Activated CD8-positive, alpha-beta memory T cell treated with anti-CD3 and anti-CD28 coated beads, Interleukin-2, amount 10 ng/mL, durations not matched to agents 7 days and 5 days (primary cell): ENCODE measurements at places on chromosomes 6 and 20. TPM values are rescaled to one million over a fixed set of nuclear protein-coding genes. Genes with fewer than 3 reads are reported as not detected.
A peak's percentile ranks its signal among the peaks of the same experiment; 100 is the strongest.

- H3K4me3 ChIP-seq = no peak overlapping the region
- no peak for DNase-seq
- H3K36me3 ChIP-seq = no peaks in the 10 kb centered on the region
- no peak overlapping the region for H3K27ac ChIP-seq
- no peaks in the 10 kb centered on the region for H3K27me3 ChIP-seq
These were observed 53.4 kb downstream of the BMP5 start for GRCh38 chr6:55822005-55822404.

DNA sequence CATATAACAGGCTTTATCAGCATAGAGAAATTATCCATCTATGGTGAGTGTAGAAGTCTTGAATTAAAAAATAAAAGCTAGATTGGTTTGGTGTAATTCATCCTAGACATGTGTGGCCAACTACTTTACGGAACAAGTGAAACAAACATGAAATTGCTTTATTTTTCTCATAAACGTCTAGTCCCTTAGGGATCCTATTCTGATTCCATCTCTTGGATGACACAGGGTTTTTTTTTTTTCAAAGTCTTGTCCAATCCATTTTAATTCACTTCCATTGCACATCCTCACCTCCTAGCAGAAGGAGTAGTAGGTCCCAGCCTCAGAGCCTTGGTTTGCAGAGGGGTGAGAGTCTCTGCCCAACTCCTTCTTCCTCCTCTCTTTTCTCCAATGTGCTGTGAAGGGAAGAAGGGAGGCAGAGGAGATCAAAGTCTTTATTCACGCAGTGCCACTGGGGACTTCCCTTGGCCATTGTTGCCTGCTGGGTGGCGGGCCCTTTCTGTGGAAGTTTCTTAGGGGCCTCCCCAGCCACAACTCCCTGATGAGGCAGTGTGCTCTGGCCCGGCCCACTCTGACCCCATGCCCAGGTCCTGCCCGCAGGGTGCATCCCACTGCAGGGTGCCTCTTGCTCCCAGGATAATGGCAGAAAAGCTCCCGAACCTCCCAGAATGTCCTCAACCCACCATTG lies 104.4 kb upstream of the SNX9 start:
- H3K4me1 ChIP-seq = no peaks in the 10 kb centered on the region
- no peaks in the 10 kb centered on the region for H3K36me3 ChIP-seq
- no peak for DNase-seq

DNA sequence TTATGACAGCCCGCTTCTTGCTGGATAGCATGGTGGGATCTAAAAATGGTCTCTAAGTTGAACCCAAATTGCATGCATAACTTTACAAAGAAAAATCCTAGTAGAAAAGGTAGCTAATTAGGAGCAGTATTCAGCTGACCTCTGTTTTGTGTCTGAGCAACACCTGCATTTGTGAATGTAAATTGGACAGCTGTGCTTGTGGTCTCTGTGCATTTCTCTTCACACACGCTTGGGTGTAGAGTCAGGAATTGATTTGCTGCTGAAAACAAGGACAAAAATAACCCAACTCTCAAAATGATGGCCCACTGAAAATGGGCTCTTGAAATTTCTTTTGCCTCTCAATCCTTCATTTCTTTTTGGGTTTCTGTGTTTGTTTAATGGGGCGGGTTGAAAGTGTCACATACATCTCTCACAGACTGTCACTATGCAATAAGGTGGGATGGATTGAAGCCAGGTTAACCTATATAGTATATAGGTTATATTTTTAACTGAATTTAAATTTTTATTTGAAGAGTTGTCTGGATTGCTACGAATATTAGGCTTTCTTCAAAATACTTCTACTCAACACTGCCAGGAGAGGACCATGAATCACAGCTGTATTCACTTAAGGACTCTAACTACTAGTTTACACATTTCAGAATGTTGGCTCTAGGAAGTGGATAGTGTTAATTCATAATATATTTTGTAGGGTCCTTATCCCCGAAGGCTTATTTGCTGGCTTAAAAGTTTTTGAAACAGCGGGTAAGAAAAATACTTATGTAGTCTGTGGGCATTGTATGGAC lies 46.5 kb downstream of the SOBP start:
- H3K27ac ChIP-seq = no peak overlapping the region
- peaks cover 3% of the 10 kb centered on the region for H3K4me1 ChIP-seq
- no peak overlapping the region for H3K4me3 ChIP-seq
- H3K36me3 ChIP-seq = no peaks in the 10 kb centered on the region
- peaks cover 16% of the 10 kb centered on the region for H3K27me3 ChIP-seq

- DNase-seq = peak; percentile 80
- H3K36me3 ChIP-seq = no peaks in the 10 kb centered on the region
- peaks cover 3% of the 10 kb centered on the region for H3K27me3 ChIP-seq
- no peak overlapping the region for H3K4me3 ChIP-seq
These were observed 934 bp upstream of the CST9 start for GRCh38 chr20:23606652-23607049.

DNA sequence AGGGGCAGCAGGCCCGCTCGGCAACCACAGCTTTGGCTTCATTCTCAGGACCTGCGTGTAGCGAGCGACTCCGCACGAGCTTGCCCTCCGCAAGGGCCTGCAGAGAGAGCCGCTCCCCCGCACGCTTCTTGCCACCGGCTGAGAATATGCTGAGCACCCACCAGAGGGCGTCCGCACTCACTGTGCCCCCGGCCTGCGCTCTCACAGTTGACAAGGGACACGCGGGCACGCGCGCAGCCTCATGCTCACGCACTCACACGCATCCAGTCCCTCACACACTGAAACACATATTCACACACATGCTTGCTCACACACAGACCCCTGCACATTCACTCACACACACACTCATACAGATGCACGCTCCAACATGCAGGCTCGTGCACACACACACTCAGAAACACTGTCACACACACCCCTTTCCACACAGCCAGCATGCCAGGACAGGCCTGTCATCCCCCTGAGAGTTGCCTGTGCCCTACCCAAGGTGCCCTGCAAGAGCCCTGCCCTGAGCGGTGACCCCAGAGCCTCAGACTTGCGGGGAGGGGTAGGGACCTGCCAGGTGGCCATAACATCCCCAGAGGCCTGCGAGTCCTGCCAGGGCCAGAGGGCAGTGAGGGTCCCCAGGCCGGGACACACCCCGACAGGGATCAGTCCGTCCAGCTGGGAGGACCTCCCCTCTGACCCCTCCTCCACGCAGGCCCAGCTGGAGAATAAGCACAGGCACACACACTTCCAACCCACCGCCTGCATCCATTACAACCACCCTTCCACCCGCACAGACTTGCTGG lies 174.1 kb downstream of the BMP7 start:
- no peaks in the 10 kb centered on the region for H3K36me3 ChIP-seq
- H3K4me3 ChIP-seq = no peak overlapping the region
- H3K27ac ChIP-seq = no peak overlapping the region
- no peaks in the 10 kb centered on the region for H3K27me3 ChIP-seq
- peaks cover 3% of the 10 kb centered on the region for H3K4me1 ChIP-seq
- peak; percentile 70 for DNase-seq

DNA sequence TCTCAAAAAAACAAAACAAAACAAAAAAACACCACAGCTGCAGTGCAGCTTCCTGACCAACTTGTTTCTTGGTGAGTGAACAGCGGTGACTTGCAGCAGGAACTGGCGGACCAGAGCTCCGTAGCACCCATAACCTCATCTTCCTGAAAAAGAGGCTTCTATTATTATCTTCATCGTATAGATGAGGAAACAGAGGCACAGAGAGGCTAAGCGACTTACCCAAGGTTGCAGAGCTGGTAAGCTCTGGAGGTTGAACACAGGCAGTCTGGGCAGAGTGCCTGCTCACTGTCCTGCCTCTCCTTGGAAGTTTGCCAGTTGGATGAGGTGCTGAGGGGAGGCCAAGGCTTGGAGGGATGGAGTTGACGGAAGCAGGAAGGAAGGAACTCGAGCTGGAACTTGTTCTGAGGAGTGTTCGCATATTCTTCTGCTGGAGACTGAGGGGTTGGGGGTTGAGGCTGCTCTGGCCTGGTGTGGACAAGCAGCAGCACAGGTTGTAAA lies 47.9 kb upstream of the CCDC167 start:
- H3K36me3 ChIP-seq = no peaks in the 10 kb centered on the region
- H3K27ac ChIP-seq = peak overlapping the region; percentile 85
- DNase-seq = peak; percentile 61
- H3K27me3 ChIP-seq = no peaks in the 10 kb centered on the region

DNA sequence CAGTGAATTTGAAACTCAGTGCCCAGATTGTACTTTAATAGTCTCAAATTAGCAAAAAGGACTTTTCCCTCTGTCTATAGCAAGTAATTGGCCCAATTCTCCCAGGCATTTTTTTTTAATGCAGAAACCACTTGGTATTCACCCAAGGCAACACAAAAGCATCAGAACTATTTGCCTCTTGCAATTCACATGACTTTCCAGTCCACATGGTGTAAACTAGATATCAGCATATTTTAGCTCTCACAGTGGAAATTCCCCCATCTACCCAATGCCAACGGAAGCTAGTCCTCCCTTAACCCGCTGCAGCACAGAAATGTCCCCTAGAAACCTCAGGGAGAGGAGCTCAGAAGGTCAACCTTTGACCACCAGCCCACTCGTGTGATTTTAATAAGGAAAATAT lies 103.4 kb upstream of the CDYL start:
- H3K4me1 ChIP-seq = no peaks in the 10 kb centered on the region
- no peak overlapping the region for H3K4me3 ChIP-seq
- DNase-seq = no peak
- no peak overlapping the region for H3K27ac ChIP-seq

DNA sequence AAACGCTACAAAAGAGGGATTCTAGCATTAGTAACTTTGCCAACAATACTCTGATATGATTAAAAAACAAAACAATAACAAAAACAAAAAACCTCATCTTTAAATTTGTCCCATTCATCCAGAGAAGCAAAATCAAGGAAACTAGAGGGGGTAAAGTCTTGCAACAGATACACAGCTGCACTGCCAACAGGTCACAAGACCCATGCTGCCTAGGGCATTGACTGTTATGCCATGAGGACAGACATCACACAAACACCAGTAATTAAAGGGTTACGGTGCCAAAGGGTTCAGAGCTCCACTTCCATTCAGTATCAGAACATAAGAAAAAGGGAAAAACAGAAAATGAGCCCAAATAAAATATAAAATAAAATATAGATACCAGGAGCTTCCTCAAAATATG lies 1.6 kb downstream of the TBC1D20 start:
- peak overlapping the region; percentile 65 for H3K27ac ChIP-seq
- H3K36me3 ChIP-seq = peaks cover 11% of the 10 kb centered on the region
- peaks cover 5% of the 10 kb centered on the region for H3K27me3 ChIP-seq
- no peak for DNase-seq
- peaks cover 34% of the 10 kb centered on the region for H3K4me1 ChIP-seq
- H3K4me3 ChIP-seq = peak overlapping the region; percentile 97

GRCh38 chr20:54590856-54591255 lies 115.5 kb downstream of the DOK5 start:
- H3K27ac ChIP-seq = no peak overlapping the region
- no peaks in the 10 kb centered on the region for H3K4me1 ChIP-seq
- H3K36me3 ChIP-seq = no peaks in the 10 kb centered on the region
- H3K27me3 ChIP-seq = no peaks in the 10 kb centered on the region

DNA sequence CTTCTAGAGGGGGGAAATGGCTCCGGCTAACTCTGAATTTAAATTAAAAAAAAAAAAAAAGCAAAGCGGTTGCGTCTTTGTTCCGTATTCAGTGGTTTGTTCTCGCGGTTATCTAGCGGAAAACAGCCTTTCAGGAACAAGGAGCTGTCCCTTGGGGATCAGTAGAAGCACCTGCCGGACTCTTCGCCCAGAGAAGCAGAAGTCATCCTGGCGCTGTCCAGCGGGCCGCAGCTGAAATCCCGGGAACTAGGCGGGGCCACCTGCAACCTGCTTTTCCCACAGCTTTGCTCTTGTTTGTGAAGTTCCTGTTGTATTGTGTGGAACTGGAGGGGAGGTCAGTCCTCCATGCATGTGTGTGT lies 43.9 kb upstream of the GJE1 start:
- no peaks in the 10 kb centered on the region for H3K4me1 ChIP-seq
- peaks cover 23% of the 10 kb centered on the region for H3K27me3 ChIP-seq
- no peak overlapping the region for H3K4me3 ChIP-seq
- no peaks in the 10 kb centered on the region for H3K36me3 ChIP-seq
- DNase-seq = no peak

- no peak for DNase-seq
- no peaks in the 10 kb centered on the region for H3K4me1 ChIP-seq
- H3K27me3 ChIP-seq = peaks cover 19% of the 10 kb centered on the region
These were observed 49.7 kb downstream of the SLC22A23 start for GRCh38 chr6:3406891-3407809.

GRCh38 chr6:138321934-138322333 lies 55.8 kb upstream of the SMIM28 start:
- DNase-seq = no peak
- no peak overlapping the region for H3K27ac ChIP-seq
- peaks cover 28% of the 10 kb centered on the region for H3K27me3 ChIP-seq
- H3K4me3 ChIP-seq = no peak overlapping the region
- peaks cover 1% of the 10 kb centered on the region for H3K4me1 ChIP-seq

- no peaks in the 10 kb centered on the region for H3K4me1 ChIP-seq
- no peaks in the 10 kb centered on the region for H3K27me3 ChIP-seq
- no peak overlapping the region for H3K4me3 ChIP-seq
- H3K27ac ChIP-seq = no peak overlapping the region
- no peaks in the 10 kb centered on the region for H3K36me3 ChIP-seq
- DNase-seq = no peak
These were observed 911.4 kb upstream of the FLRT3 start for GRCh38 chr20:15248618-15249395.

GRCh38 chr6:35474942-35475570 lies 6.9 kb downstream of the RPL10A start:
- H3K27ac ChIP-seq = no peak overlapping the region
- no peak for DNase-seq
- H3K36me3 ChIP-seq = peaks cover 30% of the 10 kb centered on the region
- no peaks in the 10 kb centered on the region for H3K27me3 ChIP-seq
- peaks cover 29% of the 10 kb centered on the region for H3K4me1 ChIP-seq

- H3K4me1 ChIP-seq = no peaks in the 10 kb centered on the region
- no peak overlapping the region for H3K4me3 ChIP-seq
- DNase-seq = no peak
- no peaks in the 10 kb centered on the region for H3K36me3 ChIP-seq
These were observed 128.3 kb downstream of the TSHZ2 start for GRCh38 chr20:53100476-53100911.

GRCh38 chr20:23200914-23201313 lies 114.8 kb upstream of the CD93 start:
- H3K27me3 ChIP-seq = peaks cover 25% of the 10 kb centered on the region
- H3K27ac ChIP-seq = no peak overlapping the region
- DNase-seq = no peak
- no peaks in the 10 kb centered on the region for H3K4me1 ChIP-seq

GRCh38 chr6:79510707-79511106 lies 26.5 kb downstream of the LCA5 start:
- H3K27ac ChIP-seq = no peak overlapping the region
- DNase-seq = no peak
- H3K4me3 ChIP-seq = no peak overlapping the region
- H3K36me3 ChIP-seq = no peaks in the 10 kb centered on the region

The MEI4 gene
- not detected for total RNA-seq

The CCM2L gene
- not detected for total RNA-seq

The BEND6 gene
- total RNA-seq = not detected

The HLA-DRB5 gene
- 5.3 TPM for total RNA-seq

The SYTL3 gene
- total RNA-seq = 106 TPM

The SPATS1 gene
- total RNA-seq = not detected

The DOK5 gene
- not detected for total RNA-seq
